Stimulated activated CD4-positive, alpha-beta T cell treated with anti-CD3 and anti-CD28 coated beads, Interleukin-2, amount 100 ng/mL, for 24 hours (primary cell): ENCODE measurements at places on chromosomes 6 and 20.

DNA sequence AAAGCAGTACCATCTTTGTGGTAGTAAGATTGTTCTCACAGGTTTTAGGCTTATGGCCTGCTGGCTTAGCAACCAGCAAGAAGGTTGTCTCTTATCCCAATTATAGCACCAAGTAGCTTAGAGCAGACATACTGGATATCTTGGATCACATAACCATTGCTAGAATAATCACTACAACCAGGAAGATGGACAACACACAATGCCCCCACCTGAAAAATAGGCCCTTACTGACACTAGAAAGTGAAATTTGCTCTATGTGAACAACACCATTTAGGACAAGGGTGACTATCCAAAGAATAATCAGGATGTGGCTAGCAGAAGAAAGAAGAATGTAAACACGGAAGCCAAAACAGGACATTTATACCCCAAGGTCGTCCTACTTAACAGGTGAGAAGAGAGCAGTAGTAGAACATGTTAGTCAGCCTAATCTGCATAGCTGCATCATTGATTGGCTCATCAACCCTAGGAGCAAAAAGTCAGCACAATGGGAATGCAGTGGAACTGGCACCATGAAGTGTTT is 172.7 kb upstream of the MARCKS start:
- DNase-seq, result no peak

DNA sequence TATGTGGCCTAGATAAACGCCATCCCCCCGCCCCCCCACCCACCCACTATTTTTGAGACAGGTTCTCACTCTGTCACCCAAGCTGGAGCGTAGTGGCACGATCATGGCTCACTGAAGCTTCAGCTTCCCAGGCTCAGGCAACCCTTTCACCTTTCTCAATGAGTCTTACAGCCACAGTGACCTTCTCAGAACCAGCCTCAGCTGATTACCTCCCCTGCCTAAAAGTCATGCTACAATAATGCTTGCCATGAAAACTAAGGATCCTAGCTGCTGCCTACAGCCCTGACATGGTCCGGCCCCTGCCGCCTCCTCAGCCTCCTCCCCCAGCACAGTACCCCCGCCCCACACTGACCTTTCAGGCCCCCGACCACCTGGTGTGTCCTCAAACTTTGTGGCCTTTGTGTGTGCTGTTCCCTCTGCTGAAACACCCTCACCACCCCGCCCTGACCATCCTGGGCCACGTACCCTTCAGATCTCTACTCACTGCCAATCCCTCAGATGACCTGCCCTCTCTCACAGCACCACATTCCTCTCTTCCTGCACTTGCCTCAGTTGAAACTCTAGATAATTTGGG is 31.3 kb downstream of the PNPLA1 start:
- DNase-seq, result no peak

DNA sequence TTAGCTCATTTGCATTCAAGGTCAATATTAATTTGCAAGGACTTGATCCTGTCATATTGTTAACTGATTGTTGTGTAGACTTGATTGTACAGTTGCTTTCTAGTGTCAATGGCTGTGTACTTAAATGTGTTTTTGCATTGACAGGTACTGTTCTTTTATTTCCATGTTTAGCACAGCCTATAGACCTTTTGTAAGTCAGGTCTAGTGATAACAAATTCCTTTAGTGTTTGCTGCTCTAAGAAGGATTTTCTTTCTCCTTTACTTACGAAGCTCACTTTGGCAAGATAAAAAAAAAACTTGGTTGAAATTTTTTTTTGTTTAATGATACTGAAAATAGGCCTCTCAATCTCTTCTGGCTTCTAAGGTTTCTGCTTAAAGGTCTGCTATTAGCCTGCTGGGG is 942.3 kb downstream of the QKI start:
- no peak for DNase-seq

DNA sequence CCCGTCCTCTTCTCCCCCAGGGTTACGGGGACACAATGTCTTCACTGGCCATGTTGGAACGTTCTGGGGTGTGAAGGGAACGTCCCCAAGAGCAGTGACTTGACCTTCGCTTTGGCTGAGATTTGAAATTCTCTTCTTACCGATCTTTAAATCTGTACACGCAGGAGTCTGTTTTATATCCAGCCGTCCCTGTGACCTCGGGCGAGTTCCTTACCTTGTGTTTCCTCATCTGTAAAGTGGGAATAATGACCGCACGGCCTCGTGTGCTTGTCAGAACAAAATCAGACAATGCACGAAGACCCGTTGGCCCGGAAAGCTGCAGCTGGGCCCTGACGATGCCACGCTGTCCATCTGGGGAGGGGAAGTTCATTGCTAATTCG is 454.3 kb downstream of the PREX1 start:
- no peak for DNase-seq
